Activated T-cell treated with anti-CD3 and anti-CD28 coated beads for 4 hours (primary cell): ENCODE measurements at places on chromosomes 16 and 17.

DNA sequence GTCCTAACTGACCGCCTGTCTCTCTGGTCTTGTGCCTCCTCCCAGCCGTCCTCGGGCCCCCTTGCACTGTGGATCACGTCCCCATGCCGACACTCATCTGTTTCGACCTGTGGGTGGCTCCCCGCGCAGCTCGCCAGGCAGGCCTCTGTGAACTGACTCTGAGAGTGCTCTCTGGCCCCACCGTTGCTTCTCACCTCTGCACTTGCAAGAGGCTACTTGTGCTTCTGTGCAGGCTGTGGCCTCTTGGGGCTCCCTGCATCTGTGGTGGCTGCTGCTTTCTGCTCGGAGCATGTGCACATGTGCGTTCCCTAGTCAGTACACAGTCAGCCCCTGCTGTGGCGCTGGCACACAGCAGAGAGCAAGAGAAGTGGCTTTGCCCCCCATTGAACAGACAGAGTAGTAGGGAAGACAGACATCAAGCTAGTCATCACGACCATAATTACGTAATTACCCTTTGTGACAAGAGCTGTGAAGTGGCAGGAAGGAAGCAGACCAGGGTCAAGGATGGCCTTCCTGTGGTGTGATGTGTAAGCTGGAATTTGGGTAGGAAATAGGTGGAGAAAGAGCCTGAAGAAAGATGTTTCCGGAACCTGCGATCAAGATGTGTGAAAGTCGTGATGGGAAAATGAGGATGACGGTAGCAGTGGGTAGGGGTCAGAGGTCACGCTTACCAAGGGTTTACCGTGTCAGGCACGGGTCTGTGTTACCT lies 256.0 kb upstream of the CACNG5 start:
- no peak for DNase-seq

DNA sequence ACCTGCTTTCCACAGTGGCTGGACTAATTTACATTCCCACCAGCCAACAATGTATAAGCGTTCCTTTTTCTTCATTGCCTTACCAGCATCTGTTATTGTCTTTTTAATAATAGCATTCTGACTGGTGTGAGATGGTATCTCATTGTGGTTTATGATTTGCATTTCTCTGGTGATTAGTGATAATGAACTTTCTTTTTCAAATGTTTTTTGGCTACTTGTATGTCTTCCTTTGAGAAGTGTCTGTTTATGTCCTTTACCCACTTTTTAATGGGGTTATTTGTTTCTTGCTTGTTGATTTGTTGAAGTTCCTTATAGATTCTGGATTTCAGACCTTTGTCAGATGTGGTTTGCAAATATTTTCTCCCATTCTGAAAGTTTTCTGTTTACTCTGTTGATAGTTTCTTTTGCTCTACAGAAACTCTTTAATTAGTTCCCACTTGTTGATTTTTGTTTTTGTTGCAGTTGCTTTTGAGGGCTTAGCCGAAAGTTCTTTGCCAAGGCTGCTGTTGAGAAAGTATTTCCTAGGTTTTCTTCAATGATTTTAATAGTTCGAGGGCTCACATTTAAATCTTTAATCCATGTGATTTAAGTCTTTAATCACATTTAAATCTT lies 26.8 kb downstream of the ITGAM start:
- DNase-seq: no peak

GRCh38 chr16:53121043-53121620 lies 66.3 kb downstream of the CHD9 start:
- DNase-seq: no peak

GRCh38 chr17:50818921-50819657 lies 16.3 kb upstream of the WFIKKN2 start:
- DNase-seq: no peak

DNA sequence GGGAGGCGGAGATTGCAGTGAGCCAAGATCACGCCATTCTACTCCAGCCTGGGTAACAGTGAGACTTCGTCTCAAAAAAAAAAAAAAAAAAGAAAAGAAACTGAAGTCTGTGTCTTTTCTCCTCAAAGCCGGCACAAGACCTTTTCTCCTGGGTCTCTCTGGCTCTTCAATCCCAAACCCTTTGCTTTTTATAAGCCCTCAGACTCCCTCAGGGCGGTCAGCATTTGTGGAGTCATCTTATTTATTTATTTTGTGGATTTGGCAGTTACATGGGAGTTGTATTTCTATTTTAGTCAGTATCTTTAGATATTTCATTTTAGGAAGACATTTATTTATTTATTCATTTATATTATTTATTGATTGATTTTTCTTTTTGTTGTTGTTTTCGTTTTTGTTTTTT lies 57.7 kb upstream of the MAP3K14 start:
- DNase-seq: no peak

GRCh38 chr16:28543072-28543471 lies 4.3 kb upstream of the NUPR1 start:
- no peak for DNase-seq
